ENCODE measurements at places on chromosomes 3 and 15.

- no peak for DNase-seq
Observed at GRCh38 chr15:79372428-79372827, 59.7 kb upstream of the MINAR1 start.

- no peak for DNase-seq
Observed at GRCh38 chr3:157176934-157177333, 17.0 kb upstream of the CCNL1 start.

DNA sequence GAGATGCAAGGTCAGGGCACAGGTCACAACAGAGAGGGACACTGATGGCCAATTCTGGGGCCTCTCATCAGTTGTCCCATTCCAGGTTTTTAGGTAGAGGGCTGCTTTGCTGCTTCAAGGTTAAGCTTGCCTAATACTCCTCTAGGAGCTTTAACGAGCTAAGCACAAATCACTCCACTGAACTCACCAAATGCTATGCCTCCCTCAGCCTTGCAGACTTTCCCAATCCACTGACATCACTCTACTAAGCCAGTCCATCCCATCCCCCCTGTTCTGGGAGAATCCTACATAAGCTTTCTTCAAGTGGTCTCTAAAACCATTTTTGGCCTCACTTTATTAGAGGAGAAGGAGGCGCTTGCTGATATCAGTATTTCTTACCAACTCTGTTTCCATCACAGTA lies 24.8 kb upstream of the PDCD6IP start:
- DNase-seq: no peak

DNA sequence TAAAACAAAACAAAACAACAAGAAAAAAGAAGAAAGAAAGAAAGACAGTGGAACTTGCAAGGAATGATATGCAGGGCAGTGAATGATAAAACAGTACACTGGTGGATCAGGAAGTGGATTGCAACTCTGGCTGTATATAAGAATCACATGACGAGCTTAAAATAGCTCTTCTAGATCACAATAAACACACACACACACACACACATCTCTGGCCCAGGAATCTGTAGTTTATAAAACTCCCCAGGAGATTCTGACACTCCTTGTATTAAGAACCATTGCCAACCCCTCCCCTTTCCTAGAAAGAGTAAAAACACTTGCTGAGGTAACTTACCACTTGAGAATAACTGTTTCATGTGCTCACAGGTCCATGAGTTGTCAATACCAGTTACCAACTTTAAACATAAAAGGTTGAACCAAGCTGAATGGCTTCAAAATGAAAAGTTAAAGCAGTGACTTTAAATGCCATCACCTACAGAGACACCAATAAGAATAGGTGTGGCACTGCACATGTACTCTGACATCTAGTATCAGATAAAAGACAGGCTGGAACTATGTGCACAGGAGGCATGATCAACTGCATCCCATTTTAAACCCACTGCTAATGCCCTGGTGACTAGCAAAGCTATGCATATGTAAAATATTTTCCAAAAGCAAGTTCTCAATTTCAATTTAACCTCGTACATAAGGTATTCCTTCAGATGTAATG lies 3.9 kb downstream of the CPOX start:
- no peak for DNase-seq

GRCh38 chr15:42141246-42141645 lies 15.2 kb downstream of the PLA2G4F start:
- no peak for DNase-seq

- DNase-seq: no peak
Observed at GRCh38 chr3:108182339-108182738, 39.9 kb downstream of the IFT57 start.

GRCh38 chr15:69141833-69142232 lies 18.6 kb upstream of the GLCE start:
- no peak for DNase-seq

DNA sequence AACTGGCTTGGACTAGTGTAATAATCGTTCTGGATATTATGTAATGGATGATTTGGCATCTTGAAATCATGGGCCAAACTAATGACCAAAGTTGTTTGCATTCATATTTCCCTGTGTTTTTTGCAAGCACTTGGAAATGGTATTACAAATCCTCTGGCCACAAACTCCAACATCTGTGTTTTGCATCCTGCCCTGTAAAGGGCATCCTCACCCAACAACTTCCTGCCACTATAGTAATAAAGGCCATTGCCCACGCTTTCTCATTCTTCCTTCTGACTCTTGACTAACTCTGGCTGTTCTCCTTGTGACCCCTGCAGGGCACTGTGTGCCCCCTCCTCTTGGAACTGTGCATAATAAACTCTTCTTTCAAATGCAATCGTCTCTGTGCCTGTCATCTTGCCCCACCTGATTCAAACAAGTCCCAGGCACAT lies 25.4 kb upstream of the PSMD6 start:
- DNase-seq: no peak

DNA sequence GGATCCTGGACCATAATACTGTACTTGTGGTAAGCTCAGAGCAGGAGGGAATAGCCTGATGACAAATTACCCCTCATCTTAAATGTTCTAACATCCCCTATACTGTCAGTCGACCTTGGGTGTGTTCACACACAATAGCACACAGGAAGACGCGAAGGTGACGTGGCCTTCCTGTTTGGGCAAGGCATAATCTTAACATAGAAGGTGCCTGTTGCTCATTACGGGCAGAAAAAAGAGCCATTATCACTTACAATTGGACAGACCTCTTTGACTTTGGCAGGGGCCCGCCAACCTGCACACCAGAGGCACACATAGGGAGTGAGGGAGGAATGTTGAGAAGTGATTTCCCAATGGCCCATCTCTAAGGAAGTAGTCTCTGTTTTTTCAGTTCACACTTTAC lies 144.2 kb downstream of the ANO10 start:
- DNase-seq: no peak

DNA sequence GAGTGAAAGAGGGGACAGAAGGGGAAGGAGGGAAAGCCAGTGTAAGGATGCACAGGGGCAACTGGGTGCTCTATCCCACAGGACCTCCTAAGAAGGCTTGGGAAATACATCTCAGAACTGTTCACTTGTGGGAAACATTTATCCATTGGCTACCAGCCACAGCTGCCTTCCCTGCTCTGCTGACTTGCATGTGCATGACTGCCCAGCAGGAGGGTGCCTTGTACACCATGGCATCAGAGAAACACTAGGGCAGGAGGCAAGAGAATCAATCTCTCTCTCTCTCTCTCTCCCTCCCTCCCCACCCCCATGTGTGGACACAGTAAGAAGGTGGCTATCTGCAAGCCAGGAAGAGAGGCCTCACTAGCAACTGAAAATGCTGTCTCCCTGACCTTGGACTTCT lies 62.9 kb upstream of the ZBTB38 start:
- no peak for DNase-seq

DNA sequence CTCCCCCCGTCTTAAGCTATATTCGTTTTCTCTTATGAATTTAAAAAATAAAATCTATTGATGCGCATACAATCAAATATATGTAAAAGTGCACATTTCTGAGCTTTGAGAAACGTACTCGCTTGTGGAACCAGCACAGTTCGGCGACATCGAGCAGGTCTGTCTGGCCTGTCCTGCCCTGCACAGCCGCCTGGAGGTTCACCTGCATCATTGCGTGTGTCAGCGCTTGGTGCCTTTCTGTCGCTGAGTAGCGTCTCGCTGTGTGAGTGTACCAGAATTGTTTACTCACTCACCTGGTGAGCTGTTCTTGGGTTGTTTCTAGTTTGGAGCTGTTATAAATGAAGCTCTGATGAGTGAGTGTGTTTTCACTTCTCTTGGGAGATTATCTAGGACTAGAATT lies 104.0 kb downstream of the VGLL4 start:
- DNase-seq: no peak

DNA sequence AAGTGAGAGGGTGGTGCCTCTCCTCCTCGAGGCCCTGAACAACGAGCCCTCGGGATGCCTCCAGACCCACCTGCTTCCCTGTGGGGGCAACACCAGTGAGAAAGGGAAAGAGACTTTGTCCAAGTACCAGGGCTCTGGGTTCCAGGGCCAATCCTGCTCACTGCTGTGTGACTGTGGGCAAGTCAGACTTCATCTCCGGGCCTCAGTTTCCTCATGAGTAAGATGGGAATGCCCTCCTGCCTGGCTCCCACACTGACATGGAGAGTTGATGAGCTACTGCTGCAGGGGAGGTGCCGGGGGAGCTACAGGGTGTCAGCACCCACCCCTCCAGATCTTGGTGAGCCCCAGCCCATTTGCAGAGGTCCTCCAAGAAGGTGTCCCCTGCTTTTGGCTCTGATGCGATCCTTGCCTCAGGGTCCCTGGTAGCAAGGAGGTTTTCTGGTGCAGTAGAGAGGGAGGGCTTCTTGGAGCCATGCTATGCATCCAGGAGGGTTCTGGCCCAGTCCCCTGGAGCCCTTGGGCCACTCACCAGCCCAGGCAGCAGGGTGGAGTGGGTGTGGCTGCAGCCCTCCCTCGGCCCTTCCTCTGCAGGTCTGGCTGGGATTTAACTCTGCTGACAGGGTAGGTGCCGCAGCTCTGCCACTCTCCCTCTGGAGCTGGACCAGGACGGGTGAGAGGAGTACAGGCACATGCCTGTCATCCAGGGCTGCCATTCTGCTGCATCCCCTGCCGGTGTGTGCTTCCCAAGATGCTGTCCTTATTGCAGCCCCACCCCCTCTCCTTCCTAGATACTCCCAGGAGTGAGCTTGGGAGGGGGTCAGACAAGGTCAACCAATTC lies 26.9 kb downstream of the LOXL1 start:
- DNase-seq: no peak

GRCh38 chr3:59782664-59783063 lies 732.8 kb upstream of the CFAP20DC start:
- DNase-seq: no peak

DNA sequence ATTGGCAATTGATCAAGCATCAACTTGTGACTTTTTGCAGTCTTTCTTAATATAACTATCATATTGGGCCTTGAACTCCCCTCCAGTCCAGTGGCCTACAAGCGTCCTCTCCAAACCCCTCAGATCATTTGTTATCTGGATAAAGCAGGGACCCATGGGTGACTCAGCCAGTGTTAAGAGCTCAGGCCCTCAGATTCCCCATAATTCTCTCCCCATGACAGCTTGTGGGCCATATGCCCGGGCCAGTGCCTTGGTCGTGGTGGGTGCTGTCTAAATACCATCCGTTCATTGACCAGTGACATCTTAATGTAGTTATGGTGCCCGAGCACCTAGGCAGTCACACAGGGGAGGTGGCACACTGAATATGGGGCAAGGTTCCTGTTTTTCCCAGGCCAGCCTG lies 18.1 kb downstream of the MCF2L2 start:
- DNase-seq: no peak

- DNase-seq: no peak
Observed at GRCh38 chr15:99956022-99956775, 223.0 kb upstream of the LYSMD4 start.

DNA sequence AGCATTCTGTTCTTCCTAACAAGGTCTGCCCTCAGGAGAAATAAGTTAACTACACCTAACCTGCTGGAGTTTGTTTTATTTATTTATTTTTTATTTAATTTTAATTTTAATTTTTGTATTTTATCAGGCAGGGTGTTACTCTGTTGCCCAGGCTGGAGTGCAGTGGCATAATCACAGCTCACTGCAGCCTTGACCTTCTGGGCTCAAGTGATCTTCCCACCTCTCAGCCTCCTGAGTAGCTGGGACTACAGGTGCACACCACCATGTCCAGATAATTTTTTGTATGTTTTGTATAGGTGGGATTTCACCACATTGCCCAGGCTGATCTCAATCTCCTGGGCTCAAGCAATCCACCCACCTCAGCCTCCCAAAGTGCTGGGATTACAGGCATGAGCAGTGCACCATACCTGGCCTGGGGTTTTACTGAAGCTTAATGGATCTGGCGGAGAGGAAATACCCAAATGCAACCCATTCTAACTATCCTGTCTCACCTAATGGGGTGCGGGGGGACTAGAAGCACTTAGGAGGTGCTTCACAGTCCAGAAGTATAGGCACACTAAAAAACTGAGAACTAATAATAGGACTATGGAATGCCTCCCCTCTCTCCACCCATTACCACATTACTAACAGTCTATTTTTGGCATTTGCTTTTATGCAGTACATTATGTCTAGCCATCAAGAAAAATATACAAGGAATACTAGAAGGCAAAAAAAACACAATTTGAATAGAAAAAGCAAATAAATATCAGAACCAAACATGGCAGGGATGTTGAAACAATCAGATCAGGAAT lies 61.4 kb downstream of the TTBK2 start:
- DNase-seq: no peak

- no peak for DNase-seq
Observed at GRCh38 chr15:69838994-69839393, 258.7 kb downstream of the TLE3 start.

DNA sequence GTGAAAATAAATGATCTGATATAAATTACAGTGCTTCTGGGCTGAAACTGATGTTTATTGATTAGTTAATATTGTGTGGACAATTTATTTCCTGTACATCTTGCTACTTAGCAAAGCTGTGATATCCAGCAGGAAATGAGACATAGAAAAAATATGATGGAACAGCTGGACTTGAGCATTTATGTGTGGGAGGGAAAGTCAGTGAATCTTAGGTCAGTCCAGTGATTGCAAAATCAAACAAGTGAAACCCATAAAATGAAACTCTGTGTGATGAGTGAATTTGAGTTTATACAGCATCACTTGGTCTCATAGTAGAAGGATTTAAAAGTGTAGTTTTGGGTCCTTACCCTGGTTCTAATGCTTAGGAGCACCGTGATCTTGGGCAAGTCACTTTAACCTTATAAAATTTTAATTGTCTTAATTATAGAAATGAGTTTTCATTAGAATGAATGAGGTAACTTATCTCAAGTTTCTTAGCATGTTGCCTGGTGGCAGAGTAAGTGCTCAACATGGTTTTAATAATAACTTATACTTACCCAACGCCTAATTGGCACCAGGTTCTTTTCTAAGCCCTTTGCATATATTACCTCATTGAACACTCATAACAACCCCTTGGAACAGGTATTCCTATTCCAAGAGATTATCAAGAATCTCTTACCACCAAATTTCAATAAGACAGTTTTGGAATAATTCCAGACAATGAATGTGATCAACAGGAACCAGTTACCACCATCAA lies 194.6 kb downstream of the ADAMTSL3 start:
- no peak for DNase-seq

DNA sequence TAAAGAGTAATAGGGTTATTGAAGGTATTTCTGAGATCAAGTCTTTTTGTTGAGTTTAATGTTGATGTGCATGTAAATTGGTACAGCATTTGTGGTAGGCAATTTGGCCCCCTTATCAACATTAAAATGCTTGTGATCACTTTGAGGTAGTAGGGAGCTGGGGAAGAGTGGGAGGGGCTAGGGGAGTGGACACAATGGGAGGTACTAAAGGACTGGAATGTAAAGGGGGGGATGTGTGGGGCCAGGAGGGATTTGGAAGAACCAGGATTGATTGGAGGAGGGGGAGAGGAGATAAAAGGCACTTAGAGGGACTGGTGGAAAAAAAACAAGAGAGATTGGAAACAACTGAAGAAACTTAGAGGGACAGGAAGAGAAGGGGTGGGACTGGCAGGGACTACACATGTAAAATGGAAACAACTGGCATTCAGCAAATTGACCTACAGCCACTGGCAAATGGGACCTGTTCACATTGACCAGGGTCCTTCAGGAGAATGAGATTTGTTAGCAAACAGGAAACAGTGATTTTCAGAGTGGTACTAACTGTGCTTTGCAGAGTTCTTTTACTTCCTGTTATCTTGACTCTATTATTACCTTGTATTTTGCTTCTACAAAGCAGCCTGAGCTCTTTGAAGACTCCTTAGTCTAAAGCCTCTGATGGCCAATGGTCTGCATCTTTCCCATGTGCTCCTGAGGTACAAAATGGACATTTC lies 47.8 kb upstream of the ZBTB38 start:
- DNase-seq: no peak

GRCh38 chr3:190432216-190432615 lies 17.5 kb downstream of the TMEM207 start:
- no peak for DNase-seq
